ENCODE measurements at places on chromosomes 3 and 15. TPM values are rescaled to one million over a fixed set of nuclear protein-coding genes. Genes with fewer than 3 reads are reported as not detected.

ESYT3 gene
- 0.53 TPM for total RNA-seq

SH3GL3 gene
- not detected for total RNA-seq

AP3B2 gene
- total RNA-seq, result not detected

ATP13A4 gene
- 1.4 TPM for total RNA-seq

SLC4A7 gene
- 39.2 TPM for total RNA-seq

TMEM266 gene
- total RNA-seq, result not detected

PYGO1 gene
- not detected for total RNA-seq

SLC7A14 gene
- not detected for total RNA-seq

IL17RD gene
- total RNA-seq, result not detected

LRRIQ4 gene
- not detected for total RNA-seq

COMMD2 gene
- total RNA-seq, result 27.0 TPM

ADGRG7 gene
- not detected for total RNA-seq

INKA1 gene
- total RNA-seq, result 0.46 TPM

PCOLCE2 gene
- total RNA-seq, result not detected

FBXL2 gene
- total RNA-seq, result not detected

GOLGA8H gene
- not detected for total RNA-seq

AMIGO3 gene
- not detected for total RNA-seq

GMPS gene
- 86.2 TPM for total RNA-seq

Measured in activated naive CD4-positive, alpha-beta T cell treated with anti-CD3 and anti-CD28 coated beads, Interleukin-2, amount 10 ng/mL, durations not matched to agents 5 hours and 36 hours (primary cell).